ENCODE measurements at places on chromosomes 1 and 21.

GRCh38 chr1:54883349-54884102 lies 3.5 kb downstream of the DHCR24 start:
- no peak for DNase-seq

DNA sequence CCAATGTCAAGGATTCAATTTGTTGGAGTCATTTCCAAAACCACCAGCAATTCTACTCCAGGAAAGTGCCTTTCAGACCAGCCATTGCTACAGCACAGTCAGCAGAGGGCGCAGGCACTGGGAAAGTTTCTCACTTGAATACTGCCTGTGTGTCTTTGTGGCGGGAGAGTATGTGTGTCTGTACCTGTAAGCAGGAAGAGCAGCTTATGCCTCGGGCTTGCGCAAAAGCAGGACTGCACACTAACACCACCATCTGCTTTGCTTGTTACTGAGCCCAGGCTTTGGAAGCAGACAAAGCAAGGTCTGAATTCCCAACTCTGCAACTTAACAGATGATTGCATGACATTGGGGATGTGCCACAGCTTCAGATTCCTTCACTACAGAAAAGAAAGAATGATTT lies 7.0 kb upstream of the CTSE start:
- peak; percentile 69 for DNase-seq

GRCh38 chr1:38179483-38179882 lies 132.9 kb upstream of the POU3F1 start:
- DNase-seq = no peak

GRCh38 chr1:15900662-15901279 lies 53.3 kb downstream of the SPEN start:
- DNase-seq = no peak

- no peak for DNase-seq
Measured at GRCh38 chr1:190416239-190416638, 61.4 kb downstream of the BRINP3 start.

GRCh38 chr1:166069390-166069789 lies 97.4 kb downstream of the FAM78B start:
- DNase-seq = no peak

- DNase-seq = no peak
Measured at GRCh38 chr1:52159033-52159789, 17.3 kb downstream of the ZFYVE9 start.

- DNase-seq = no peak
Measured at GRCh38 chr1:15231714-15232201, 15.3 kb upstream of the FHAD1 start.

GRCh38 chr1:242556276-242556675 lies 31.8 kb upstream of the PLD5 start:
- no peak for DNase-seq

- no peak for DNase-seq
Measured at GRCh38 chr1:185861630-185862029, 127.4 kb downstream of the HMCN1 start.

DNA sequence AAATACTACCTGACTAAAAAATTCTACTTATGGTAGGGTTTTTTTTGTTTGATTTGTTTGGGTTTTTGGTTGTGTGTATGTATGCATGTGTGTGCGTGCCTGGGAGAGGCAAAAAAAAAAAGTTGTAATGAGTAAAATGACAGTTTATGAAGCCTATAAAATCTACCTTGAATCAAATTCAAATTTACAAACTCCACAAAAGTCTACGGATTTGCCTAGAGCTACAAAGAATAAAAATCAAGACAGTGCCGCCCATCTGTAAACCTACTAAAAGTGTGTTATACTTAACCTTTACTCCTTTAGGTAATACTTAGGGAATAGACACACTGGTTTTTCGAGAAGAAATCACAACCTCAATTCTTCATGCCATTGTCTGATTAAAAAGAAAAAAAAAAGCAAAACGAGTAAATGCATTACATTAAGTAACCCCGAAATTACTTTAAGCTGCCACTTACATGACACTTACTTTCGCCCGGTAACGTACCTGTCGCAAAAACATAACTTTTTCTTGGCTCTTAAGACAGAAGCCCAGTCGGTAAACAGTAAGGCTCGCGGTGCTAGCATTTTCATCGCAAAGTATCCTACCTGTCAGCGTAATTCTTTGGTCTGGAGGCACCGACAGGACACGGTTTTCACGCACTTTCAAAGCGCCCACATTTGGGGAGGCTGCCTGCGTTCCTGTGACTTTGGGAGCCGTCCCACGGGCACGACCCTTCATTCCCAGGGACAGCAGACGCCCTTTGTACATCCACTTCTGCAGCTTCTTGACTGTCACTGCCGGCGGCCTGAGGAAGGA lies 951 bp downstream of the SYDE2 start:
- no peak for DNase-seq

- DNase-seq = no peak
Measured at GRCh38 chr1:14778541-14778897, 180.0 kb downstream of the KAZN start.

DNA sequence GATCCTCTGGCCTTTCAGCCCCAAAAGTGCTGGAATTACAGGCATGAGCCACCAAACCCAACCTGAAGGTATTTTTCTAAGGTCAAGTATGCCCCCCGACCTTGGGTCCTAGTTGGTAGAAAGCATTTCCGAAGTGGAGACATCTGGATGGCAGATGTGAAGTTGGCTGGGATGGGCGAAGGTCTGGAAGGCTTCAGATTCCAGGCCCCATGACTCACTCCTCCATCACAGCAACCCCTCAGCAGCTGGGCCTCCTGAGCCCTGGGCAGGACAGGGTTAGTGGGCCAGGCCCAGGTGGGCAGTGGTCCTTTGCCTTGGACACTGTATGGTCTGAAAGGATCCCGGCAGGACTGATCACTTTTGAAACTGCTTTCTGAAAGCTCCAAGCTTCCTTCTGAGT lies 23.3 kb downstream of the NAV1 start:
- DNase-seq = no peak

DNA sequence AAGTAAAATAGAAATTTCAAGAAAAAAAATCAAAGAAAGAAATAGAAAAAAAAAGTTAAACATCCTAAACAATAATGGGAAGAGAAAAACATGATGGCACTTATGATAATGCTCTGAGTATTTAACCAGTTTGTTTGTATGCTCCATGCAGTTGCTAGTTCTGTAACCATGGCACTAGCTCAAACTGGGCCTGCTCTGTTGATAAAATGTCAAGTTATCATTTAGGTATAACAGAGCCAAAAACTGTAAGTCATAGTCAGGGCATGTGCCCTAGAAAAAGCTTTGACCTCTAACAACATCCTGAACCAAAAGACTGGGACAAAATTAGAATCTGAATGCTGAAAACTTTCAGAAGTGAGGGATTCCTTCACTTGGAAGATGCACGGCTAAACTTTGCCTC lies 148.9 kb downstream of the KCNT2 start:
- DNase-seq = no peak

GRCh38 chr1:187264995-187265602 lies 436.4 kb downstream of the PLA2G4A start:
- DNase-seq = no peak

DNA sequence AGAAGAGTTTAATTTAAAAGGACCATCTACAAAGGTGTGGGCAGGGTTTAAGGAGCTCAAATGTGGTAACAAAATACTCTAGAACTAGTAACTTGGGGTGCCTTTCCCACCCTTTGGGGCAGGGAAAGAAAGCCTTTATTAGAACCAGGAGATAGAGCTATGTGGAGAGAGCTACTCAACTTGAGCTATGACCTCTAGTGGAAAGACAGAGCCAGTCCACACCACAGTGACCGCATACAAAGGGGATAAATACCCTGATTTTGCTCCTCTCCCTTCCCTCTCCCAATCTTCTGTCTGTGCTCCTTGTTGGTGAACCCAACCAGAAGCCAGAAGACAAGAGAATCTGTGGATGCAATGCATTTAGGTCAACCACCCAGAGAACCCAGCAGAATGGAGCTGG lies 54.4 kb upstream of the JAK1 start:
- no peak for DNase-seq

GRCh38 chr1:166184897-166185296 lies 18.1 kb upstream of the FAM78B start:
- DNase-seq = no peak

DNA sequence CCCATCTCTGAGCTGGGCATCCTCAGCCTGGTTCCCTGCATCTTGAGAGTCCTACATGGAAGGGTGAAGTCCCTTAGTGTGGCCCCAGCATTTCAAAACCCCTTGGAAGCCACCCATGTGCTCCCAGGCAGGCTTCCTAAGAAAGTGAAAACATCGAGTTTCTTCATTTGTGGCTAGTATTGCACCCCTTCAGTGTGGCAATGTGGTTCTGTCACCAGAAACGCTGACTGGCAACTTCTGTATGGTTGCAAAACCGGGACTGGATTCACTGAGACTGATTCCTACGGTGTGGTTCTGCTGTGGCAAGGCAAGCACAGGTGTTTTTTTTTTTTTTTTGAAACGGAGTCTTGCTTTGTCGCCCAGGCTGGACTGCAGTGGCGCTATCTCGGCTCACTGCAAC lies 9.0 kb upstream of the IFNGR2 start:
- no peak for DNase-seq

DNA sequence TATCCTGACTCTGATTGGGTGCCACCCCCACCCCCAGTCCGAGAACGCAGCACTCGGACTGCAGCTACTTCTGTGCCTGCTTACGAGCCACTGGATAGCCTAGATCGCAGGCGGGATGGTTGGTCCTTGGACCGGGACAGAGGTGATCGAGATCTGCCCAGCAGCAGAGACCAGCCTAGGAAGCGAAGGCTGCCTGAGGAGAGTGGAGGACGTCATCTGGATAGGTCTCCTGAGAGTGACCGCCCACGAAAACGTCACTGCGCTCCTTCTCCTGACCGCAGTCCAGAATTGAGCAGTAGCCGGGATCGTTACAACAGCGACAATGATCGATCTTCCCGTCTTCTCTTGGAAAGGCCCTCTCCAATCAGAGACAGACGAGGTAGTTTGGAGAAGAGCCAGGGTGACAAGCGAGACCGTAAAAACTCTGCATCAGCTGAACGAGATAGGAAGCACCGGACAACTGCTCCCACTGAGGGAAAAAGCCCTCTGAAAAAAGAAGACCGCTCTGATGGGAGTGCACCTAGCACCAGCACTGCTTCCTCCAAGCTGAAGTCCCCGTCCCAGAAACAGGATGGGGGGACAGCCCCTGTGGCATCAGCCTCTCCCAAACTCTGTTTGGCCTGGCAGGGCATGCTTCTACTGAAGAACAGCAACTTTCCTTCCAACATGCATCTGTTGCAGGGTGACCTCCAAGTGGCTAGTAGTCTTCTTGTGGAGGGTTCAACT lies 2.1 kb downstream of the RBM15 start:
- DNase-seq = no peak

DNA sequence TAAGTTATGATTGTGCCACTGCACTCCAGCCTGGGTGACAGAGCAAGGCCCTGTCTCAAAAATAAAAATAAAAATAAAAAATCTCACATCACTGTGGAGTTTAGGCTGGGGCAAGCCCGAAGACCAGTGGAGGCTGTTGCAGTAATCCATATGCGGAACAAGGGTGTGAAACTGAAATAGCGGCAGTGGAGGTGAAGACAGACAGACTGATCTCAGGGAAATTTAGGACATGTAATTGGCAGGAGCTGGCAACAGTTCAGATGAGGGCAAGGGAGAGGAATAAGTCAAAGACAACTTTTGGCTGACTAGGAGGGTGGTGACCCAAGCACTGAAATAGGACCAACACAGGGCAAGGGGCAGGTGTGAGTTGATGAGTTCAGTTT lies 8.4 kb downstream of the ARMH1 start:
- DNase-seq = no peak

- DNase-seq = no peak
Measured at GRCh38 chr1:200334661-200335256, 75.1 kb downstream of the ZNF281 start.

- no peak for DNase-seq
Measured at GRCh38 chr21:18274370-18274769, 29.7 kb downstream of the CHODL start.

DNA sequence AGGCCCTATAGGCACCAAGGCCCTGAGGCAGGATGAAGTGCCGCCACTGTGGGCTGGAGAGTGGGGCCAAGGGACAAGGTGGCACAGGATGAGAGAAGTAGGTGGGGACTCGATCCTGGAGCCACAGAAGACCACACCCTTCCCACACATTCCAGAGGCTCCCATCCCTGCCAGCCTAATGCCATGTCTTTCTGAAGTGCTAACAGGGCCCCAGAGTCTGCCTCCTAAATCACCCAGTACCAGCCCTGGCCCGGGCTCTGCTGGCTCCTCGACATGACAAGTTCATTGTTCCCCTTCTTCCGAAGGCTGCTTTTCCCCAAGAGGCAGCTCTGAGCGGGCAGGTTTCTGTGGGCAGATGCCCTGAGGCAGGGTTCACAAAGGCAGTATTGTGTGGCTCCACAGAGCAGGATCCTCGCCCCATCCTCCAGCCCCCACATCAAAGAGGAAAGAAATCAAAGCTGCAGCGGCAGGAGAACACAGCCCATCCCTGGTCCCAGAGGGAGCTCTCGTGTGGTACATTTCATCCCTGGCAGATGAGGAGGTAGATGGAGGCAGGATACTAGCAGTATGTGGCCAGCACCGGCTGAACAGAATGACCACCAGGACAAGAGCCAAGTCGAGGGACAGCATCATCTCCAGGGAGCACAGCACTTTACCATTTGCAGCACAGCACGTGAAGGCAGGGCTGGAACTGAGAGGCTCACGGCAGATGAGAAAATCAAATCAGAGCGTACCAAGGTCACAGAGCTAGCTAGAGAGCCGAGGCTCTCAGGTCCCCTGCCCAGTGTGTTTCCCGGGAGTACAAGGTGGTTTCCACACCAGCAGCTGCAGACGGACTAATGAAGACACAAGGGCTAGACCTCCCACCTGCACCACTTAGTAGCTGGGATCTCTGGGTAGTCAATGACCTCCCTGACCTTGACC lies 64.8 kb downstream of the SYF2 start:
- DNase-seq = no peak

GRCh38 chr1:5661196-5662085 lies 330.8 kb downstream of the NPHP4 start:
- DNase-seq = no peak

- DNase-seq = no peak
Measured at GRCh38 chr21:44267655-44268142, 6.0 kb upstream of the DNMT3L start.

- DNase-seq = no peak
Measured at GRCh38 chr1:68174738-68175113, 57.6 kb downstream of the WLS start.

- DNase-seq = no peak
Measured at GRCh38 chr1:199463521-199464127, 563.9 kb upstream of the NR5A2 start.

DNA sequence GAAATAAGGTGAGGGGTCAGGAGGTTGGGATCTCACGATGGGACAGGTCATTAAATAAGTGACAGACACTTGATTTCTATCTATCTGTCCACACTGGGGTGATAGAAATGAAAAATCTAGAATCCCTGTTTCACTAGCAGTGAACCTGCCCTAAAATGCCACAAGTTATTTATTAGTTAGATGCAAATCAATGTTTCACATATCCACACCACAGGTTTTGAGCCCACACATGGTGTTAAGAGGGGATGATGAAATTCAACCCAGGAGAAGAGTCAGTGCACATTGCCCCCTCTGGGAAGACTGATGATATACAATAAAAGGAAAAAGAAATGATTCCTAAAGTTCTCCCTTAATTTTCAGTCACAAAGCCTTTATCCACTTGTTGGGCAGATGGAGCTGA lies 10.1 kb upstream of the NTPCR start:
- DNase-seq = no peak

- no peak for DNase-seq
Measured at GRCh38 chr1:196063294-196063693, 544.9 kb downstream of the KCNT2 start.
